ENCODE measurements at places on chromosomes 3 and 15.
A peak's percentile ranks its signal among the peaks of the same experiment; 100 is the strongest.

GRCh38 chr3:194633349-194634004 lies at the start of gene TMEM44:
TSS of gene TMEM44 (minus strand) at chr3:194633419. CDS start at chr3:194633215, 204 bp downstream.
- DNase-seq = peak; percentile 90

GRCh38 chr3:197023241-197023997 lies 6.2 kb downstream of the MELTF start:
- no peak for DNase-seq

DNA sequence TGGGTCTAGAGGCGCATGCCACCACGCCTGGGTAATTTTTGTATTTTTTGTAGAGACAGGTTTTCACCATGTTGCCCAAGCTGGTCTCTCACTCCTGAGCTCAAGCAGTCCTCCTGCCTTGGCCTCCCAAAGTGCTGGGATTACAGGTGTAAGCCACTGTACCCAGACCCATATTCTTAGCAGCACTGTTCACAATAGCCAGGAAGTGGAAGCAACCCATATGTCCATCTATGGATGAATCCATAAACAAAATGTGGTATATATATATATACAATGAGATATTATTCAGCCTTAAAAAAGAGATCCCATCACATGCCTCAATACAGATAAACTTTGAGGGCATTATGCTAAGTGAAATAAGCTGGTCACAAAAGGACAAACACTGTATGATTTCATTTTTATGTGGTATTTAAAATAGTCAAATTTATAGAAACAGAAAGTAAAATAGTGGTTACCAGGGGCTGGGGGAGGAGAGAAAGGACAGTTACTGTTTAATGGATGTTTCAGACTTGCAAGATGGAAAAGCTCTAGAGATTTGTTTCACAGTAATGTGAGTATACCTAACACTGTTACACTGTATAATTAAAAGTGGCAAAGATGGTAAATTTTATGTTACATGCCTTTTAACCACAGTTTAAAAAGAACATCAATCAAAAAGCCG lies 35.7 kb upstream of the GRAMD1C start:
- no peak for DNase-seq

- DNase-seq = peak; percentile 16
Measured at GRCh38 chr15:68638953-68639515, 60.2 kb downstream of the CORO2B start.

DNA sequence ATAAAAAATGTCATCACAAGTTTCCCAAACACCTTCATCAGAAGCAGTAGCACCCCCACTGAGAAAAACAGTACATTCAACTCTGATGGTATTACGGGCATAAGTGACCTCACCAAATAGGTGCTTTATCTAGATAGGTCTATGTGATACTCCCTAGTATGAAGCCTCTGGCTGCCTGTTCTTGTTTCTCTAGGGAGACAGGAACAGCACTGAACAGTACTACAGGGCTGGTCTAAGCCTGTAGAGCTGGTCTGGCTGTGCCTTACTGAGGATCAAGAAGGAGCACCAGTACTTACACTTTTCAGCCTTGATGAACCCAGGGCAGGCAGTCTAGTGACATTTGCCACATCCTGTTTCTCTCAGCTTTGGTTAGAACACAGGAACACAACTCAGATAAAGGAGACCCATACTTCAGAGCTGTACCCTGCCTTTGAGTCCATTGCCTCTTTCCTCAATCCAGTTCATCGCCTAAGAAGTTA lies 35.9 kb downstream of the OXNAD1 start:
- peak; percentile 69 for DNase-seq

DNA sequence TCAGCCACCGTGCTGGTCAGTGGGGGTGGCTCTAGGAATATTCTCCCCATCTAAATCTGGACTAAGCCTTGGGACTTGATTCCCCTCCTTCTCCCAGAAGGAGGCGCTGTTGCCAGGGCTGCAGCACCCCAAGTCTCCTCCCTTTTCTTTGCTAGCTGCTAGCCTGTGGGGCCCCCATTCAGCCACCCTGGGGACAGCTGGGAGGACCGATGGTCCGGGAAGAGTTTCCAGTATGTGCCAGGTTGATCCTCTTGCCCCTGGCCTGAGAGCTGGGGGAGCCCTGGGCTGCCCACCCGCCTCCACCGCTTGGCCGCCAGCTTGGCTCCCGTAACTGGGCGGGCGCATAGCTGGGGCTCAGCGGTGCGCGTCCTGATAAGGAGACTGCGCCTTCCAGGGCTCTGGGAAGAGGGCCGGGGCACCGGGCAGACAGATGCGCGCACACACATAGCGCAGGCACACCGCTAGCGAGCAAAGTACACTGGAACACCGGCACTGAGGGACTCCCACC lies 4.2 kb downstream of the SMAD6 start:
- no peak for DNase-seq

GRCh38 chr3:192080336-192080735 lies 619.4 kb downstream of the PYDC2 start:
- DNase-seq = no peak

- DNase-seq = no peak
Measured at GRCh38 chr3:16239086-16239770, 25.5 kb downstream of the DPH3 start.

DNA sequence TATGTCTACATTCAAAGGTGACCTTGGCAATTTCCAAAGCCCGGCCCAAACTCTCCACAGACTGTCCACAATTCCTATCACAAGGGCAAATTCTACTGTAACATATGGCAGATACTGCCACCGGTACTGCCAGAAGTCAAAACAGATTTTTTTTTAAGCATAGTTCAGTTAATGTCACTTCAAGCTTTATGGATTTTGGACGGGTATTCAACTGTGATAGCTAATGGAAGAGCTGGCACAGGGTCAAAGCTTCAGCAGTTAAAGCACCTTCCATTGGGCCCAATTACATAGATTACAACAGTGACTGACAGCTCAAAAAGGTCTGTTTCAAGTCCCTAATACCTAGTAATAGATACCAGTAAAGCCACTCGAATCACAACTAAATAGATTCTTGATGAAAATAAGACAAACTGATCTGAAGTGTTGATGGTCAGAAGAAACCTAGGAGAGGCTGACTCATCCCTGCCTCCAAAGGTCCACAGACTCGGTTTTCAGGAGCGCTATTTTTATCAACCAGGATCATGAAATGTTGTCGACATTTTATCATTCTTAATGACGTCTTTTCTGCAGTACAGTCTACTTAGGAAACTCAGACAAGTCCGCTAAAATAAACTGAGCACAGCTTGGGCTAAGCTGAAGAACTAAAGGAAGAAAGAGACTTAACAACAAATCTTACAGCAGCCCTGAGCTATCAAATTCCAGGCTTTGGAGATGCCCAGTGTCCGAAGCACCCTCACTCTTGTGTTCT lies 38.7 kb downstream of the ANXA2 start:
- DNase-seq = no peak

- DNase-seq = no peak
Measured at GRCh38 chr3:38560996-38561717, 65.0 kb downstream of the EXOG start.

DNA sequence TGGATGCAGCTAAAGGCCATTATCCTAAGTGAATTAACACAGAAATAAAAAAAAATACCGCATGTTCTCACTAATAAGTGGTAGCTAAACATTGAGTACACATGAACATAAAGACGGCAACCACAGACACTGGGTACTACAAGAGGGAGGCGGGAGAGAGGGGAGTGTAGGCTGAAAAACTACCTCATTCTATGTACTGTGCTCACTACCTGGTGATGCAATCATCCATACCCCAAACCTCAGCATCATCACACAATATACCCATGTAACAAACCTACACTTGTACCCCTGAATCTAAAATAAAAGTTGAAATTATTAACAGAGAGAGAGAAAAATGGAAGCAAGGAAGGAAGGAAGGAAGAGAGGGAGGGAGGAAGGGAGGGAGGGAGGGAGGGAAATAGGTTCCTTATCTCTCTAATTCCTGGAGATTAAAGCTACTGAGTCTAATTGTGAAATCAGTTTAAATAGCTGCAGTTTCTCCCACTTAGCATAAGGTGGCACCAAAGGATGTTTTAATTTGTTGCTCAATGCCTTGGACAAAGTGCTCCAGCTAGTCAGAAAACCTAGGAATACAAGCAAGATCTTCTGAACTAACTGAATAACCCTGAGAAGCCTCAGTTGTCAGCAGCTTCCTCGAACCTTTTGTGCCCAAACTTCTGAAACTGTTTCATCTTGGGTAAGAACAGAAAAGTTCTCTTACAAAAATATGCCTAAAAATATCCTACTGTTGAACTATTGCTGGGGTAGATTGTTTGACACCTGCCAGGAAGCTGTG lies 79.4 kb upstream of the ATP11B start:
- peak; percentile 91 for DNase-seq

GRCh38 chr15:62756326-62756994 lies 286.1 kb upstream of the TPM1 start:
- DNase-seq = no peak

GRCh38 chr3:185696039-185696438 lies 109.9 kb downstream of the SENP2 start:
- DNase-seq = no peak

DNA sequence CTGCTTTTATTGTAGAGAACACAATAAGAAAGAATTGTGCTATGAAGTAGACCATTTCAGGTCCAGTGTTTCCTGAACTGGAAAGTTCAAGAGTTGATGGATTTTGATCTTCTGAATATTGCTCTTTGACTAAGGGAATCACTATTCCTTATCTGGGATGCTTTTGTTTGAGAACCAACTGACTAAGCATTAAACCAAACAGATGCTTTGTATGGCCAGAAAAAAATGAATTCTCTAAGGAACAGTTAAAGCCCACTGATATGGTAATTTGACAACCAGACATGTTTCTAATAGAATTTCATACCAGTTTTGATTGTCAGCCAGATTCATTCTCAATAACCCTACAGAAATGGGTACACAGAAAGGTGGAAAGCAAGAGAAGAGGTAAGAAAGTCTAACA lies 67.5 kb upstream of the CADPS start:
- no peak for DNase-seq

- no peak for DNase-seq
Measured at GRCh38 chr3:112761062-112761638, 85.5 kb downstream of the CD200R1L start.

DNA sequence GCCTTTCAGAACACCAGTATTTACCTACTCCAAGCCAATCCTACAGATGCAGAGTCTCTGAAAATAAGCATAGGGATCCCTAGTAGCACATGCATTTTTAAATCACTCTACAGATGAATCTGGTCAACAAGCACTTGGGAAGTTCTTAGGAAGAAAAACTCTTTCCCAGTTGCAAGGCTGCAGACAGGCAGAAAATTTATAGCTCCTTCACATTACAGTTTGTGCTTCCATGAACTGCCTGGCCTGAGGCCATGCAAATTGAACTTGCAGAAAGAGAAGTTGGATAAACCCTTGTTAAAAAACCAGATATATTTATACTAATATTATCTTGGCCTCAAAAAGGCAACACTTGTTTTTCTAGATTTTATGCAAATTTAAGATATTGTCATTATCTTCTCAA lies 256.9 kb downstream of the EPHA3 start:
- DNase-seq = no peak

GRCh38 chr15:90086868-90087268 lies 15.4 kb downstream of the IDH2 start:
- peak; percentile 76 for DNase-seq

GRCh38 chr3:159455741-159456181 lies 532.9 kb upstream of the IL12A start:
- no peak for DNase-seq

- DNase-seq = no peak
Measured at GRCh38 chr15:73888224-73889041, 15.1 kb downstream of the TBC1D21 start.

- no peak for DNase-seq
Measured at GRCh38 chr3:17129556-17129955, 244.8 kb downstream of the PLCL2 start.

- DNase-seq = no peak
Measured at GRCh38 chr3:132342610-132343009, 25.4 kb downstream of the ACP3 start.

- peak; percentile 8 for DNase-seq
Measured at GRCh38 chr15:79130535-79131130, 40.1 kb upstream of the RASGRF1 start.

- no peak for DNase-seq
Measured at GRCh38 chr3:30400926-30401325, 205.5 kb upstream of the TGFBR2 start.

DNA sequence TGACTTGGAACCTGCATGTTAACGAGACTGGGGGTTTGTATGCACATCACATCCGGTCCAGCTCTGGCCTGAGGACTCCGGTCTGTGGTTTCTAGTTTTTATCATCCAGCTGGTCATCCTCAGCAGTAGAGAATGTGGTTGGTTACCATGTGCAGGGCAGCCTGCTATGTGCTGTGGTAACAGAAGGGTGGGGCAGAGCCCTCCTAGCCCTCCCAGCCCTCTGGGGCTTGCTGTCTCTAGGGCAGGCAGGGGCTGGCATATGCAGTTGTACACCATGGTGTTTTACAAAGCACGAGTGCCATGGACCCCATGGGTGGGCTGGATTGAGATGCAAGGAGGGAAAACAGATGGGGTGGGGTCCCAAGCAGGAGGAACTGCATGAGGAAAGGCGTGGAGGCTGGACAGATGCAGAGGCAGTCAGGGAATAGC lies 70.2 kb downstream of the APBA2 start:
- DNase-seq = peak; percentile 82

GRCh38 chr3:110938629-110939028 lies 133.0 kb upstream of the NECTIN3 start:
- no peak for DNase-seq

DNA sequence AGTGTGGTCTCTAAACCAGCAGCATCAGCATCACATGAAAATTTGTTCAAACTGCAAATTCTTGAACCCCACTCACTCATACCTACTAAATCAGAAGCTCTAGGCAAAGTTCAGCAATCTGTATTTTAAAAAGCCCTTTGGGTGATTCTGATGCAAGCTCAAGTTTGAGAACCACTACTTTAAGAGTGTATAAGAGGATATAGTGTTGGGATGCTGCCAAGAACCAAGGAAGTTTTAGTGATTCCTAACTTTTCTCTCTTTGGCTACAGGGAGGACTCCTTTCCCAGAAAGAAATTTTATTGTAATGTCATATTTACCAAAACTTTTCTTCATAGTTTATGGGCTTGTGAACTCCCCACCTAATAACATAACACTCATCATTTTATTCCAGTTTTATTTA lies 422.2 kb downstream of the TBC1D5 start:
- DNase-seq = no peak

DNA sequence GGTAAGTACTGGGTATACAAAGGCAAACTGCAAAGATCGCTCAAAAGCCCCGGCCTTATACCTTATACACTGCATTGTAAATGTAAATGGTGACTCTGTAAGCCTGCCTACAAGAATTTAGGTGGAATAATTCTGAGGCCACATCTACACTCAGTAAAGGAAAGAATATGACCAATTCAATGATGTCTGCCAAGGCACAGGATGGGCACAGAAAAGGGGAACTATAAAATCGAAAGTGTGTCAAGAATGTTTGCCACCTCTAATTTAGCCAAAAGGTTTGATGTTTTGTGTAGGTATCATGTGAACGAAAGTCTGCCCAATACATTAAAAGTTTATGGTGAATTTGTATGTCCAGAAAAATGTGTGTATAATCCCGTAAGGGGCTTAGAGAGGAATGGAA lies 96.1 kb downstream of the FOXP1 start:
- DNase-seq = peak; percentile 42

GRCh38 chr15:41798607-41799487 lies 24.6 kb downstream of the MAPKBP1 start:
- no peak for DNase-seq
